ENCODE measurements at places on chromosomes 7 and 10.

DNA sequence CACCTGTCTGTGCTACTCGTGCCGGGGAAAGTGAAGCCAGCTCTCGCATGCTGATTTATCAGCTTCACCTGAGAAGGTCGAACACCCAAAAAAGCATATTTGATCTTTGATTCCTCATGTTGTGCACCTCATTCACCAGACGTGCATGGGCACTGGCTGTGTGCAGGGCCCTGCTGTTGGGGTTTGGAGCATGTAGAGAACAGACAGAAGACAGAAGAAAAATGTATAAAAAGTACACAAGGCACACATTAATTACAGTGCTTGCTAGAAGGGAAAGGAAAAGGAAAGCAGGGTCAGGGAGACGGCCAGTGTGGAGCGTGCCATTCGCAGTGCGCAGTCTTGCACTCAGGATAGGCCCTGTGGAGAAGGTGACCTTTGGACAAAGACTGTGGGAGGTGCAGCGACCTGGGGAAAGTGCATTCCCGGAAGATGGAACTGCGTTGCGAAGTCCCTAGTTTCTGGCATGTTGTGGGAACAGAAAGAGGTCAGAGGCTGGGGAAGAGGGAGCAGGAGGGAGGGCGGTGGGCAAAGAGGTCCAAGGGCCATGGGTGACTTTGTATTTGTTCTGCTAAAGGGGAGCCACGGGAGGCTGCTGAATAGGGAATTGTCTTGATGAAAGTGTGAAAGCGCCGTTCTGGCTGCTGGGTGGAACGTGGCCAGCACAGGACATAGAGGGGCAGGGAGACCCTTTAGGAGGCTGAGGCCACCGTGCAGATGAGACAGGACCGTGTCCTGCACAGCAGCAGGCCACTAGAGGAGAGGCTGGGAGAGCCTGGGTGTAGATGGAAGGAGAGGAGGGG is 232.8 kb downstream of the GLRX3 start:
- no peak for DNase-seq

DNA sequence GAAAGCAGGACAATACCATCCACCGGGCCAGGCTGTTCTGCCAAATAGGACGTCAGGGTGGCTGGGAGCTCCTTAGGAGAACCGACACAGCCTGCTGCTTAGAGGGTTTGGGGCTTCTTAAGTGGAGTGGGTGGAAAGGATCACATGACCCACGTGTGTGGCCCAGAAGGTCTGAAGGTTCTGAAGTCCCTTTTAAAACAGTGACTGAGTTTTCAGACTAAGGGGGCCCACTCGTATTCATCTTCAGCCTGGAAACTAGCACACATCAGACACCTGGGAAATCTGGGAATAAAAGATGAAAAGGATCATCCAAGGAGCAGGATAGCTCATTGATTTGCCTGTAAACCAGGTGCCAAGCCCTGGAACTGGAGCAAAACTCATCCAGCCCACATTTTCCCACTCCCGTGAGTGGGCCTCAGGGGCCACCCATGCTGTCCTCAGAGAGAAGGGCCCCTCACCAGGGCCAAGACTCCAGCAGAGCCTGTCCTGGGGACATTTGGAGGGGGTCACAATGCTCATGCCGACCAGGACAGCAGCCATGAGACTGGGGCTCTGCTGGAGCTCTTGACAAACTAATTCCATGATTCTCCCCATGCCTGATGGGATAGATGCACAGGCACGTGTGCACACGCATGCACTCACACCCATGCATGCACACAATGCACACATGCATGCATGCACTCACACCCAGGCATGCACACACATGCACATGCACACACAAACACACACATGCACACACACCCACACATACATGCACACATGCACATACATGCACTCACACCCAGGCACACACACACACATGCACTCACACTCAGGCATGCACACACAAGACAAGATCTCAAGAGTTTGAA is 168.8 kb upstream of the PPP2R2D start:
- no peak for DNase-seq

GRCh38 chr7:90723233-90723632 is 127.1 kb downstream of the CDK14 start:
- DNase-seq = peak; percentile 36

GRCh38 chr10:124266468-124267230 is 152.1 kb downstream of the OAT start:
- DNase-seq = peak; percentile 35

GRCh38 chr7:114973147-114973546 is 51.3 kb downstream of the MDFIC start:
- DNase-seq = peak; percentile 49

DNA sequence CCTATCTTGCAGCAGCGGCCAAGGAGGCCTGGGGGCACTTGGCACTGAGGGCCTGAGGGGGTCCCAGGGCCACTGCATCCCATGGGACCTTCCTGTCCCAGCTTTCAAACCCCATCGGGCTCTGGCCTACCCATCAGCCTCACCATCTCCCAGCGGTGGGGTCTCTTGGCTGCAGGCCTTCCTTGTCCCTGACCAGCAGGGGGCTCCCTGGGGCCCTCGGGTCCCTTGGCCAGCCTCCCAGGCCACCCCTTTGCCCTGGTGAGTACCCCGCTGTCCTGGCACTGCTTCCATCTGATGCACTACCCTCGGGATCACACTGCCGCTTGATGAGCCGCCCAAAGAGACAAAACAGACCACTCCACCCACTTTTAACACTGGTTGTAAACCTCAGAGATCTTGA is 43.5 kb downstream of the YKT6 start:
- peak; percentile 20 for DNase-seq

DNA sequence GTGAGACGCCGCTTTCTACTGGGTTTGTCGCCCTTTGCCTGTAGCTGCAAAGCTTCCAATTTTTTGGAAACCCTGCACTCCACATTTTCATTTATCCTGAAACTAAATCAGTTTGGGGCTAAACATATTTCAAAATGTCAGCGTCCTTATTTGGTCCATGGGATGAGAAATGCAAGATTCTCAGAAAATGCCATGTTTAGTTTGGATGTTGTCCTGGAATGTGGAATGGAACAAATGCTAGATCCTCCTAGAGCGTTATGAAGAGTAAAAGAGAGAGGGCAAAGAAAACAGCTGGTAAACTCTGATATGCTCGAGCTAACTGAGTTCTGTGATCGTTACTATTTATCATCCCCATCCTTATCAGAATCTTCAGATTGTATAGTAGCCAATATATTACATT is 236.9 kb downstream of the KLF6 start:
- DNase-seq = no peak

DNA sequence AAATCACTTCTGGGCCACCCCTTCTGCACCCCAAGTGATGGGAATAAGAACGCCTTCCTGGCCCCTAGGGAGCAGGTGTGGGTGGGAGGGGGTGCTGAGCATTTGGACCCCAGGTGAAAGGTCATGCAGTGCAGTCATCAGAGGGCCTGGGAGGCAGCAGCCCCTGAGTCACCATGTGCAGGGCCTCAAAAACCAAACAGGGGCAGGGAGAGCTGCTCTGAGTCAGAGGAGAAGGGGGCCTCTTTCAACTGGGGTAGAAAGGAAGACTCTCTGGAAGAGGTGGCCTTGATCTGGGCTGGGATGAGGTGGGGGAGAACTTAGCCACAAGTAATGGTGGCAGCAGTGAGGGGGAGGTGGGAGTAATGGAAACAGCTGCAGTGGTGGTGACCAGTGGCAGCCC is 164.3 kb downstream of the BUB3 start:
- no peak for DNase-seq

DNA sequence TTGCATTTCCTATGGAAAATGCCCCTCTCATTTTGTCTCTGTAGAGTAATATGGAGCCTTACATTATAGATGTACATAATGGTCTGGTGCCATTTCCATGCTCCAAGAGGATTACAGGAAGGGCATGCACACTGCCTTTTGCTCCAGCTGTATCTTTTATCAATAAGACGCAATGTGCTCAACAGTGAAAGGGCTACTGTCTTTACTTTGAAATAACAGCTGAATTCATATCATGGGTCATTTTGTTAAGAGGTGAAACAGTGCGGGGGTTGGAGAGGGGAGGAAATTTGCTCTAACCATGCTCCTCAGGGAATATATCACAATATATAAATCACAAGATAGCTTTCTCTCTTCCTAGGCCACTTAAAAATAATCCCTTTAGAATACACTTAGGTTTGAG is 77.7 kb downstream of the ICA1 start:
- DNase-seq = no peak

- DNase-seq = no peak
These were observed 249.9 kb upstream of the MKLN1 start for GRCh38 chr7:131077735-131078134.

DNA sequence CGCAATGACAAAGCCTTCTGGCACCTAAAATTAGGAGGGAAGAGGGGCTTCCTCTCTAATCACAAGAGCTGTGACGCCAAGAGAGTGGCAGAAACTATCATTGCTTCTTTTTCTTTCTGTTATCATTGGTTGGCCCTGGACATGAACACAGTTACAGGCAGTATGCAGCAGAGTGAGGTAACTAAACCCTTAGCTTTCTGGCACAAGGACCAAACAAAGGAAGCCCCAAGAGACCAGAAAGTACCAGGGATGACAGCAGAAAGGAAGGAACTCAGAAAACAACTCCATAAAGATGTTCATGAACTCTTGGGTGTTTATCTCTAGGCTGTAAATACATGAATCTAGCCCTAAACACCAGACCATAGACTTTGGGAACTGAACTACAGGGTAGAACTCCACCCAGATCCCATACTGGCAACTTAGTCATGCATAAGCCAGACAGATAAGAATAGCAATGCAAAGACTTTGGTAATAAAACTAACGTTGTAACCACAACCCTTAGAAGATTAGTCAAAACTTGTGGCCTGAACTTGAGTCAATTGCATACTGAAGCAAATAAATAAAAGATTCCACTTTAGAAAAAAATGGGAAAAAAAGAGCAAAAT is 195.7 kb upstream of the PTN start:
- peak; percentile 38 for DNase-seq

- DNase-seq = no peak
These were observed 6.1 kb upstream of the CYP26C1 start for GRCh38 chr10:93054486-93054885.

- no peak for DNase-seq
These were observed 182.5 kb downstream of the SEMA3D start for GRCh38 chr7:85004402-85004801.

- DNase-seq = peak; percentile 50
These were observed 38.4 kb upstream of the PSAP start for GRCh38 chr10:71889388-71889987.

GRCh38 chr7:135147899-135148721 is at the start of gene TMEM140:
TSS of gene TMEM140 (plus strand) at chr7:135148072. CDS start at chr7:135164442, 16,370 bp downstream.
- DNase-seq = peak; percentile 74

GRCh38 chr10:70677620-70678249 is 5.4 kb downstream of the ADAMTS14 start:
- DNase-seq = no peak

Measured in kidney tubule cell (primary cell).